ENCODE measurements at places on chromosomes 5 and 9. TPM values are rescaled to one million over a fixed set of nuclear protein-coding genes. Genes with fewer than 3 reads are reported as not detected.
A peak's percentile ranks its signal among the peaks of the same experiment; 100 is the strongest.

The ENTREP1 gene
- polyA plus RNA-seq: 8.9 TPM

The DDX46 gene
- polyA plus RNA-seq: 70.6 TPM

The CATSPER3 gene
- polyA plus RNA-seq: 1.8 TPM

The FOXI1 gene
- 0.11 TPM for polyA plus RNA-seq

The SPINK7 gene
- 0.19 TPM for polyA plus RNA-seq

The PCDHA9 gene
- 0.12 TPM for polyA plus RNA-seq

The SIT1 gene
- polyA plus RNA-seq: not detected

The SARDH gene
- polyA plus RNA-seq: 10.1 TPM

The RMRP gene
- not detected for polyA plus RNA-seq

The MEIKIN gene
- not detected for polyA plus RNA-seq

DNA sequence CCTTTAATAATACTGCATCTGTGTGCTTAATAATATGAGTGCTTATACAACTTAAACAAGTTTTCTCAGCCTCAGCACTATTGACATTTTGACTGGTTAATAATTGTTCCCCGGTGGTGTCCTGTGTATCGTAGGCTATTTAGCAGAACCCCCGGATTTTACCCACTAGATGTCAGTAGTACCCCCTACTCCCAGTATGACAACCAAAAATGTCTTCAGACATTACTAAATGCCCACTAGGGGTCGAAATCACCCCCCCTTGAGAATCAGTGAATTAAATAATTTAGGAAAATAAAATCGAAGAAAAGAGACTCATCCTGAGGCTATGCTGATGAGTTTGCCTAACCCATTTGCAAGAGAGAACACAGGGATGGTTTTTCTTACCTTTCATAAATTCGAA lies 166.3 kb downstream of the ATP10B start:
- no peak for DNase-seq

DNA sequence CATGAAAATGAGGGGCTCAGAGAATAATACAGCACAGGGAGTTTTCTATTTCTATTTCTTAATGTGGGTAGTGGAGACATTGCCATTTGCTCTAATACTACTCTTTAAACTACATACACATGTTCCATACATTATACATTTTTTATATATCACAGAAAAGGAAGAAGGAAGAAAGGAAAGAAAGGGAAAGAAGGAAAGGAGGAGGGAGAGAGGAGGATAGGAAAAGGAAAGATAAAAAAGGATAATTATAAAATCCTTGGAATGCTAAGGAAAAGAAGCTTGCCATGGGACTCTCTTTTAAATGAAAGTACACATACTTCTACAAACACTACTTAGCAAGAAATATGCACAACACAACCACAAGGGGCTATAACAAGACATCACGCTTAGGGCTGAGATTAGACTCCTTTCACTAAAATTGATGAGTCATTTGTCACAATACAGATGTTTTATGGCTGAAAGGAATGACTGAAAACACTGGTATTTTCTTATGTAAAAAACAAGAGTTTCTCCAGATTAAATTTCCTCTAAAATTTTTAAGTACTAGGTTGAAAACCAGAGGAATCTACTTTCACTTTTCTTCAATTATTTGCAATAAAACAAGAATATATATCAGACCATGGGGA lies 219.8 kb downstream of the ARL15 start:
- no peak for DNase-seq

- DNase-seq: no peak
Measured at GRCh38 chr5:14464096-14464495, 117.5 kb upstream of the OTULINL start.

GRCh38 chr5:148620696-148621095 lies 33.6 kb downstream of the HTR4 start:
- no peak for DNase-seq

DNA sequence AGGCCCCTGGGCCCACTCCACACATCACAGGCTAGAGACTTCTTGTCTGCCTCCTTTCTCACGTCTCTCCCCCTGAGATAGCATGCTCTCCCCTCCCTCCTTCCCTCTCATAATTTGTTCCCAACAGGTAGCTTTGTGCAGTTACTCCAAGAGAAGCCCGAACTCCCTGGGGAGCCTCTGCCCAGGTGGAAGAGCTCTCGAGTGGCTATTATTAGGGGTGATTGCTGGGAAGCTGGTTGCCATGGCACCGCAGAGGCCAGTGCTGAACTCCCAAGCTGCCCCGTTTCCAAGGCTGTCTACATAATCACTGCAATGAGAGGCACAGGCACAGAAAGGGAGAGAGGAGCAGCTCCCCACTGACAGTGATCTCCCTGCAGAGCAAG lies 104.7 kb upstream of the GPR151 start:
- no peak for DNase-seq

GRCh38 chr9:98410185-98410697 lies 154.8 kb upstream of the TBC1D2 start:
- peak; percentile 51 for DNase-seq

GRCh38 chr5:124514956-124515355 lies 231.5 kb downstream of the ZNF608 start:
- DNase-seq: no peak

DNA sequence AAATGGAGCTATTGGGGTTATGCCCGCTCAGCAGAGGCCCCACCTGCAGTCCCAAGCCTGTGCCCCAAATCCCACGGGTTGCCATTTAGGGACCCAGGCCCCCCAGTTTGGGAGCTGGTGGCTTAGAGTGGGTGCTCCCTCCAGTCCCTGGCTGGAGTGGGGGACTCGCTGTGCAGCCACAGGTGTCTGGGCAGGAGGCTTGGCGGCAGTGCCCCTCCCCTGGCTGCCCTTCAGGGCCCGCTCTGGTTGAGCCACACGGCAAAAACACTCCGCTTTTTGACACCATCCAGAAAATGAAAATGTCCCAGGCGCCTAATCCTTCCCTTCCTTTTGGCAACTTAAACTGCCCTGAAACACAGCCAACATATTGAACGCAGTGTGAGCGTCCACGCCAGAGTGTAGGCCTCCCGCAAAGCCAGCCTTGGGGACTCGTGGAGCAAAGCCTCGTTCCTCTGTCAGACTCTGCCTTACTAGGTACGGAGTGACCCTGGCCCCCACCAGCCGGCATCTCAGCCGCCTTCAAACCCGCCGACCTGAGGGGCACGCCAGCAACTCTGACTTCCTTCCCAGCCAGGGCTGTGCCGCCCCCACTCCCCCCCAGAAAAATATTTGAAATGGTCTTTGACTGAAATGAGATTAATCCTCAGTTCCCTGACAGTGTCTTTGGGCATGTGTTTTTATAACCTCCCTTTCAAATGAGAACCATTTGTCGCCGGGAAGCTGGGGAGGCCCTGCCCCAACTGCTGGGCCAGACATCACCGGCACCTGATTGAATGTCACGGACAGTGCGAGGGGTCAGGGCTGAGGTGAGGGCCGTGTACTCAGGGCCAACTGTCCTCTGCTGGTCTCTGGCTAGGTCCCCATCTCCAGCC lies 98.5 kb upstream of the LMX1B start:
- DNase-seq: no peak

GRCh38 chr9:23717505-23717904 lies 108.5 kb downstream of the ELAVL2 start:
- DNase-seq: no peak

DNA sequence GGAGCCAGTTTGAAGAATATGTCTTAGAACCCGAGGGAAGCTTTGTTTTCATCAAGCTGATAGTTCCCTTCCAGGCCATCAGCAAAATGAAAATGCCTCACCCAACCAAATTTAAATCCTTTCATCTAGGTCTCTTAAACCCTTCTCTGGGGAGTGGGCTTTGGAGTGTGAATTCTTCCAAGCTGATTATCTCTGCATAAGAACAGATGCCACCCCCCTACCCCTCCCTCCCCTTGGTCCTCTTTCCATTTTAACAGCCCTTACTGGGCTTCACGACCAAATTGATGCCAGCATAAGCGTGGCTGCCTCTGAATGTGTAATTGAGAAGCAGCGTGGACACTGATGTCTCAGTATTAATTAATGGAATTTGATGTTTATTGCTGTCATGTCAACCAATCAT lies 509.7 kb upstream of the CLINT1 start:
- no peak for DNase-seq

DNA sequence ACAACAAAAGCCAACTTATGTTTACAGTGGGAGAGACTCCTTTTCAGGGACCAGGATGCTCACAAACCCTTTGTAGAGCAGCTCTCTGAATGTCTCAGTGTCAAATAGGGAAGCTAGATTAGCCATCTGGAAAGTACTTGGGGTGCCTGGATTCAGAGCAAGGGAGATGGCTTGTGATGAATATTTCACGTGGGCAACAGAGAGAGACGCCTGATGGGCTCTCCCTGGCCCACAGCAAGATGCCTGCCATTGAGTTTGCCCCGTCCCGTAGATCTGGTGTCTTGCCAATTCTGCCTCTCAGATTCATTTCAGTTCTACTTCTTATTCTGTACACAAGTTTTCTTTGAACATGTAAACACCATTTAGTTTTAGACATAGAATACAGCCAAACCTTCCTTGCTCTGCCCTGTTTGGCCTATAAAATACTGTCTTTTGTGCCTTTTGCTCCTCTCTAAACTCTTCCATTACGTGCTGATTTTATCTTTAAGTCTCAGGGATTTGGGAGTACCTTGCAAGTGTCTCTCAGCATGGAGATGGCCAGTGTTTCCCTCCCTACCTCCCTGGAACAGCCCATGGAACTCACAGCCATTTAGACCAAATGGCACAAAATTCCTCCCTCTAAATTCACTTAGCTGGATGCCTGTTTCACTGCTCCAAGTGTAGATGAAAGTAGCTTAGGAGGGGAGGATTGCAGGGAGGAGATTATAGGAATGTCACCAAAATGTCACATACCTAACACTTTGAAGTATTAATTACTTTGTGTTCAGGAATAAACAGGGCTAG lies 234.3 kb downstream of the SAXO1 start:
- no peak for DNase-seq

- DNase-seq: no peak
Measured at GRCh38 chr5:131563434-131564228, 71.4 kb downstream of the RAPGEF6 start.

- DNase-seq: no peak
Measured at GRCh38 chr9:114367772-114368569, 19.8 kb downstream of the AKNA start.

- no peak for DNase-seq
Measured at GRCh38 chr5:172245703-172246125, 37.9 kb downstream of the UBTD2 start.

GRCh38 chr5:22541037-22541436 lies 312.1 kb downstream of the CDH12 start:
- no peak for DNase-seq

GRCh38 chr5:173745123-173745522 lies 128.7 kb upstream of the BOD1 start:
- DNase-seq: no peak

GRCh38 chr9:84450029-84450428 lies 109.5 kb upstream of the SLC28A3 start:
- DNase-seq: no peak

DNA sequence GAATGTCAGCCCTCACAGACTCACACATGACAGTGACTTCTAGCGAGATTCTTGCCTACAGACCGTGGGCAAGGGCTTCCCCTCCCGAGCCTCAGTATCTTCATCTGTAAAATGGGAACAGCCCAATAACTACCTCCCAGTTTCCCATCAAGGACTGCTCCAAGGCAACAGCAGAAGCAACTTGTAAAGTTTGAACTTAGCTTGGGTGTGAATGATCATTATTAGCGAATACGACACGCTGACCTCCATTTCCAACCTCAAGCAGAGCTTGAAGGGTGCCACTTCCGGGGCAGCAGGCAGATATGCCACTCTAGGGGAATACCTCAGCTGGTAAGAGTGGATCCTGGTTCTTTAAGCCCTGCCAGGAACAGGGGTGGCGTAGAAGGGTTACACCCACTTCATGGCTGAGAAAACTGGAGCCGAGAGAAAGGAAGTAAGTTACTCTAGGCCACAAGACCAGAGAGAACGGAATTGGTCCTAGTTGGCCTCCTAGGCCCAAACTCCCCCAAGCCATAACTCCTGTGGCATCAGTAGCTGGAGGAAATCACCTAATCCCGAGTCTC lies 2.0 kb downstream of the RNF44 start:
- DNase-seq: no peak

GRCh38 chr9:137229903-137230704 lies 597 bp upstream of the SLC34A3 start:
- DNase-seq: no peak

GRCh38 chr5:28729067-28729466 lies 1690.7 kb upstream of the CDH9 start:
- no peak for DNase-seq

DNA sequence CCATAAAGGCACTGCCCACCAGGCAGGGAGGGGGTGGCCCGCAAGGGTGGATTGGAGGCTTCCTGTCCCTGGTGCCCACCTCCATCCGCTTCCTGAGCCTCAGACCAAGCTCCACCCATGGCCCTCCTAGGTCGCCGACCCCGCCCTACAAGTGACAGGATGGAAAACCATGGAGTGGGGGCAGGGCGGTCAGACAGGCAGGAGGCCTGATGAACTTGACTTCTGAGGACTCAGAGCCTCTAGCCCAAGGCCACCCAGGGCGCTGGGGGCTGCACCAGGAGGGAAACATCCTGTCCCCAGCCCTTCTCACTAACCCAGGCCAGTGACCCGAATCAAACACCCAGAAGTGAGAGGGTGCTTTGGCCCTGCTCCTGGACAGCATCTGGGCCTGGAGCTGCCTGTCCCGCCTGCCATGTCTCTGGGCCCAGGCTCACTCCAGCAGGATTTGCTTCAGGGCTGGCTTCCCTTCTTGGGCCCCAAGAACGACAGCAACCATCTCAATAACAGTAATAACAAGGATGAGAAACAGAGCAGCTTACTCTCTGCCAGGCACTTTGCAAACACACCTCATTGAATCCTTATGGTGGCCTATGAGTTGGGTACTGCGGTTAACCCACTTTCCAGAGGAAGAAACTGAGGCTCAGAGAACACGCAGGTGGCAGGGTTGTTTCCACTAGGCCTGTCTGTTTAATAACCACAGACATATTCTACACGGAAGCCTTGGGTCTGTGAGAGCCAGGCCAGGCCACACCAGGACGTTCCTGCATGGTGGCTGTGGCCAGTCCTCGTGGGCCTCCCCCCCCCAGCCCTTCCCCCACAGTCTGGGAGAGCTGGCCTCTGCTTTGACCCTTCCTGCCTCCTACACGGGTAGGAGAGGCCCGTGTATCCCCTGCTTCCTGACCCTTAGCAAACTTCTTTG lies 4.4 kb upstream of the ST6GALNAC6 start:
- DNase-seq: no peak
